Activated T-helper 9 cell treated with anti-CD3 and anti-CD28 coated beads, Interleukin-2, amount 50 U/mL, for 16 hours (primary cell): ENCODE measurements at places on chromosomes 12 and 14.

- no peak for DNase-seq
Observed at GRCh38 chr12:19482036-19482435, 42.7 kb downstream of the AEBP2 start.

GRCh38 chr14:81436296-81437138, 36.4 kb upstream of the STON2 start:
- peak; percentile 20 for DNase-seq

GRCh38 chr14:38187528-38187927, 20.2 kb upstream of the SSTR1 start:
- no peak for DNase-seq

DNA sequence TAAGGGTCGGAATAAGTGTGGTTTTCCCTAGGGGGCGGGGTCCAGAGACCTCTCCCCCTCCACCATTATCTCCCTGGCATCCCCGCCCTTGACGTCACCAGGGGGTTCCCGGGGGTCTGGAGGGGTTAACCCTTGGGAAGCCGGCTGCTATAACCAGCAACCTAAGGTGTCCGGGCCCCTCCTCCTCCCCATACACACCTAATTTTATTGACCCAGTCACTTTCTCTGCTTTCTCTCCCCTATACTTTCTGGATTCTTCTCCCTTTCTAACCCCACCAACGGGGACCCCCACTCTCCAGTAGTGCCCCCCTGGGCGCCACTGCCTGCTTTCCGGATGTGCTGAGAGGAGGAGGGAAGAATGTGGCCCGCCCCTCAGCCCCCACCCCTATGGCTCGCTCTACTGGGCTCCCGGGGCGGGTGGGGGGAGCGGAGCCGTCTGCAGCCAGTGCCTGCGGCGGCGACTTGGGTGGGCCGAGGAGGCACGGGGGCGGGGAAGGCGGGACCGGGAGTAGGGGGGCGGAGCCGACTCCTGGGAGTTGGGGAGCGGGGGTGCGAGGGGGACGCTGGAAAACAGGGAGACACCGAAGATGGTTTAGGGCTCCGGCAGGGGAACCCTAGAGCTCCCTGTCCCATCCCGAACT, 1.8 kb downstream of the GLI1 start:
- no peak for DNase-seq

DNA sequence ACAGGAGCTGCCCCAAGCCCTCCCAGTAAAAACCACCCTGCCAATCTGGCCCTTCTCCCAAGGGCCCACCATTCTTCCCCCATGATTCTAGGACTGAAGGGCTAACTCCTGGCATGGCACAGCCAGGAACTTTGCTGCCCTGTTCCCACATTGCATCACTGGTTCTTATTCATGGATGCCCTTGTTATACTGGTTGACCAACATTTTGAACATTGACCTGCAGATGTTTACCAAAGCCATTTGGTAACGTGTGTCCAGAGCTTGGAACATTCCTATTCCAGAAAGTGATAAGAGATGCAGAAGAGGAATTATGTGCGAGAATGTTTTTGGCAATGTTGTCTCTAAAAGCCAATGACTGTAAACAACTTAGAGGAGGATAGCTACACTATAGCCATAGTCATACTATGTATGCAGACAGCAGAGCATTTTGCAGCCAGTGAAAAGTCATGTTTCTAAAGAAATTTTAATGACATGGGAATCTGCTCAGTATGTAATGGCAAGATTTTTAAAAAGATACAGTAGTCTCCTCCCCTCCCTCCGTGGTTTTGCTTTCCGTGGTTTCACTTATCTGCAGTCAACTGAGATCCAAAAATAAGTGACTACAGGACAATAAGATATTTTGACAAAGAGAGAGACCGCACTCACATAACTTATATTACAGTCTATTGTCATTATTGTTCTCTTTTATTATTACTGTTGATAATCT, 108.8 kb downstream of the DAAM1 start:
- no peak for DNase-seq

- DNase-seq = no peak
Observed at GRCh38 chr14:104150136-104151025, 12.0 kb downstream of the KIF26A start.

- no peak for DNase-seq
Observed at GRCh38 chr12:40106202-40106533, 287 bp upstream of the SLC2A13 start.

- DNase-seq = no peak
Observed at GRCh38 chr12:89742337-89743022, 33.8 kb upstream of the ATP2B1 start.

GRCh38 chr12:70754330-70754741, 117.1 kb upstream of the PTPRB start:
- no peak for DNase-seq

GRCh38 chr12:25958428-25959070, at the start of gene RASSF8:
Gene RASSF8, plus strand, starts transcription at chr12:25958682. Its CDS starts 96,662 bp downstream, at chr12:26055344.
- DNase-seq = no peak

- no peak for DNase-seq
Observed at GRCh38 chr14:78595797-78596196, 425.6 kb downstream of the NRXN3 start.

- DNase-seq = no peak
Observed at GRCh38 chr14:106803379-106803778, 1277.0 kb downstream of the TMEM121 start.

DNA sequence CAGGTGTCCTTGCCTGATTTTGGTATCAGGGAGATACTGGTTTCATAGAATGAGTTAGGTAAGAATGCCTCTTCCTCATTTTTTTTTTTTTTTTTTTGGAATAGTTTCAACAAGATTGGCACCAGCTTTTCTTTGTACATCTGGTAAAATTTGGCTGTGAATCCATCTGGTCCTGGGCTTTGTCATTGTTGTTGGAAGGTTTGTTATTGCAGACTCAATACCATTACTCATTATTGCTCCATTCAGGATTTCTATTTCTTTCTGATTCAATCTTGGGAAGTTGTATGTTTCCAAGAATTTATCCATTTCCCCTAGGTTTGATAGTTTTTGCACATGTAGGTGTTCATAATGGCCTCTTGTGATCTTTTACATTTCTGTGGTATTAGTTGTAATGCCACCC, 126.0 kb upstream of the KITLG start:
- DNase-seq = no peak

GRCh38 chr14:57205938-57206337, 62.8 kb downstream of the EXOC5 start:
- DNase-seq = no peak

DNA sequence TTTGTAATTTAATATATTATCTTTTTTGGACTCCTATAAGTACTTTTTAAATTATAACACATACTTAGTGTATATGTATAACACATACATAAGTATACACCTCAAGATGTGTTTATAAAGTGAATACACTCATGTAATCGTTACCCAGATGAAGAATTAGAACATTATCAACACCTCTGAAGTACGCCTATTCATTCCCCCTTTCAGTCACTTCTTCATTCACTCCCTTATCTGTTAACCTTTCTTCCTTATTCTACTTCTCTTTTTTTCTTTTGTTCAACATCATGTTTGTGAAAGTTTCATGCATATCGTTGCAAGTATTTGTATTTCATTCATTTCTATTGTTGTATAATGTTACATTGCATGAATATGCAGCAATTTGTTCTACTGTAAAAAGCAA, 98.5 kb downstream of the ARID2 start:
- DNase-seq = no peak

GRCh38 chr14:34470319-34470718, 8.3 kb upstream of the SPTSSA start:
- DNase-seq = no peak

DNA sequence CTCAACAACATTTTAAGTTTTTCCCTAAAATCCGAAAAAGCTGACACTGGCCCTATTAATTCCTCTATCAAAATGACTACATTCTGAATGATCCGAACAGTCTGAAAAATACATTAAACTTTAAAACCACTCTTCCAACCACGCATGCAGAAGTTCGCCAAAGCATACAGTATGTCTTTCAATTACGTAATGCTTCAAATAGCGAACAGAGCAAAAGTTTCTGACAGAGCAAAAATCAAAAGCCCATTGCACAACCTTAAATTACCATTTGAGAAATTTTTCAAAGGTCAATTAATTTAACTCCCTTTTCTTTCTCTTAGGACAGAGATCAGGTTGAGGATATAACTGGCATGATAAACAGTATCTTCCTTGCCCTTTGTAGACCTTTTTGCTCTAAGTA, 33.2 kb downstream of the LRIG3 start:
- no peak for DNase-seq

DNA sequence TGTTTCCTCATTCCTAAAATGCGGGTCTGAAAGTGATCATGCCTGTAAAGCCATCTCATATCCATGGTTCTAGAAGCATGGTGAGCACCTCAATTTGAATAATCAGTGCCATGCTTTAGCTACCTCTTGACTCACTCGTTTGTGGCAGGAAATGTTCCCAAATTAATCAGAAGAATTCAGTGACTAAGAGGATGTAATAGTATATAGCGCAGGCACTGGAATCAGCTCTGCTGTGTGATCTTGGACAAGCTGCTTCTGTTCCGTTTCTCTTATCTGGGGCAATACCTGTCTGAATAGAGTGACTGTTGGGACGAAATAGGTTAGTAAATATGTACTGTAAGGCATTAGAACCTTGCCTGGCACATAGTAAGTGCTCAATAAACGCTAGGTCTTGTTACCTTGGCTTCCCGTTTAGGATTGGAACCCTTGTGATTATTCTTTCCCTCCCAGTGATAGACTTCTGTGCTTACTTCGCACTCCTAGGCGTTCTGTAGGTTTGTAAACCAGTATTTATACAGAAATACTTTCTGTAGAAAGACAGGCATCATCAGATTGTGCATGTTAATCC, 820 bp upstream of the SMAGP start:
- no peak for DNase-seq

GRCh38 chr14:86527312-86527711, 997.4 kb downstream of the FLRT2 start:
- no peak for DNase-seq

DNA sequence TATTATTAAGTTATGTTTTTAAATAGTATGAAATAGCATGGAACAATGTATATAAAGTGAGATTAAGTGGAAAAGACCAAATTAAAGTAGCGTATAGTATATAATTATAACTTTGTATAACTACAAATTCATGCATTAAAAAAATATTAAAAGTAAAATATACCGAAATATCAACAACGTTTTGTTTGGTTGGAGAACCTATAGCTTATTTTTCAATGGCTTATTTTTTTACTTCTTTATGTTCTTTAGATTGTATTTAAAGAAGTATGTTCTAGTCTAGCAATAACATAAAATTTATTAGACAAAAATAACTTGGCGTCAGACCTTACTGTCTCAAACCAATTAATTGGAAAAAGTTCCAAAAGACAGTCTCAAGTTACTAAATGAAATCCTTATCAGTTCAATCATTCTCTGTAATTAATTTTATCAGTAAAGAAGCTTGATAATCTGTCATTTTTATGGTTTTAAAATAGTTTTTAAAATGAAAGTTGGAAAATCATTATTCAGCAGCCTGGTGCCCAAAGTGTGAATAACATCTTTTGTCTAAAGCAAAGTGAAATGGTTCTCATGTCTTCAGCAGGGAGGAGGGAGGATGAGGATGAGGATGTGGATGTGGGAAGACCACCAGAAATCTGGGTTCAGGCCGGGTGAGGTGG, 46.7 kb downstream of the IRAK3 start:
- no peak for DNase-seq

DNA sequence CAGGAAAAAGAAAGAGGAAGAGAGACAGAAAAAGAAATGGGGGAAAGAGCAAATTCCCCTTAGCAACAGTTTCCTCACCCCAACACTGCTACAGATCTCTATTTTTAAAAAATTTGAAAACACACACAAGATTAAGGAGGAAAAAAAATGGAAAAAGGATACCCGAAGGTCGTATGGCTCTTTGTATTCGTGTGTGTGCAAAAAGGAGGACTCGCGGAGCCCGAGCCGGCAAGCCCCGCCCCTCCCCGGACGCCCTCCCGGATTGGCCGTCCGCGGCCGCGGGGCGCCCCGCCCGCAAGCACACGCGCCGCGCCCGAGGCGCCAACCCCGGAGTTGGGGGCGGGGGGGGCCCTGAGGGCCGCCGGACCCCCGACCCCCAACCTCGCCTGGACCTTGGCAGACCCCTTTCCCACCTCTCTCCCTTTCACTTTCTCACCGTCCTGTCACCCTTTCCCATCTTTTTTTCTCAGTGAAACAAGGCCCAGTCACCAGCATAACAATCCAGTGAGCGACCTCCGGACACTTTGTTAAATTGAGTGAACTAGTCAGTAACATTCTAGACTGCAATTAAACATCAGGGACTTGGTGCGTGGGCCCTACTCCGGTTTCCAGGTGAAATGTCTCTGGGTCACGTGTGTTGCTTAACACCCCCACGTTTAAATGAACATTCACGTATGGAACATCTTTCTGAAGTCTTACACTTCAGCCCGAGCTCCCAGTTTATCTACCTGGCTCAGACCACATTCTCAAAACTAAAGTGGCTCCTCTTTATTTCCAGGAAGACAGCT, at the start of gene C14orf93:
Gene C14orf93, minus strand, starts transcription at position 205 of the 788 bp plus-strand sequence. CDS start 11,120 bp downstream, outside the sequence.
- peak; percentile 76 for DNase-seq

DNA sequence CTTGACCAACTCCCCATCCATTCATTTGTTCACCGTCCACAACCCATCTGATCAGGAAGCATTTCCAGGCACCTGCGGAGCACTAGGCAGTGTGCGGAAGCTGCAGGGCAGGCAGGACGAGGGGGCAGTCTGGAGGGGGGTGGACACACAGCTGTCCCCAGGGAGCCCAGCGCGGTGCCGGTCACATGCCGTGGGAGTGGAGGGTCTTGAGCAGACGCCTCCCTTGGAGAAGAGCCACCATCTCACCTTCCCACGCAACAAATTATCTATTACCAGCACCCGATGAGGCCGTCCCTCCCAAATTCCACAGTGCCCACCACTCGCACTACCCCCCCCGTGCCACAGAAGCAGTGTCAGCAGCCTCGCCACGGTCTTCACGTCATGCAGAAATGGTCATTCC, 10.8 kb downstream of the DLK1 start:
- no peak for DNase-seq

DNA sequence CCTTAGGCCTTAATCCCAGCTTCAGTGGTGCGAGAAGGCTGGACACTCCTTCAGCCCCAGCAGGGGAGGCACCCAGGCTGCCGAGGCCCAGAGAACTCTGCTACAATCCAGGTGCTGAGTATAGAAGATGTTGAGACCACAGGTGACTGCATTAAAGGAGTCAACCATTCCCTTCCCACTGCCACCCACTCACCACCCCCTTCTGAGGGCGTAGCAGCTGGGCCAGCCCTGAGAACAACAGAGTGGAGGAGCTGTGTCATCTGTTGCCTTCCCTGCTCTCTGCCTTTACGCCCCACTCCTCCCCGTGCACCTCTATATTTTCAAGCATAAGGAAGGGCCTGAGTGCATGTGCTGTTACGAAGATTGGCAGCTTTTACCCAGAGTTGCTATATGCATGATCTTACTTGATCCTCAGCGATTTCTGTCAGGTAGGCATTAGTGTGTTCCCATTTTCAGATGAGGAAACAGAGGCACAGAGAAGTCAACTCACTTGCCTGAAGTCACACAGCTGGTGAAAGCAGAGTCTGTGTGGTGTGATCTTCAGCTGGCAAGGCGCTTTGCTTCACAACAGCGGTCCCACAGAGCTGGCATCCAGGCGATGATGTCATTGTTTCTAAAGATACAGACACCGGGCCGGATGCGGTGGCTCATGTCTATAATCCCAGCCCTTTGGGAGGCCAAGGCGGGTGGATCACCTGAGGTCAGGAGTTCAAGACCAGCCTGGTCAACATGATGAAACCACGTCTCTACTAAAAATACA, 46.7 kb downstream of the RIN3 start:
- no peak for DNase-seq
